Inflammatory macrophage (primary cell): ENCODE measurements at places on chromosomes 6 and 20.

DNA sequence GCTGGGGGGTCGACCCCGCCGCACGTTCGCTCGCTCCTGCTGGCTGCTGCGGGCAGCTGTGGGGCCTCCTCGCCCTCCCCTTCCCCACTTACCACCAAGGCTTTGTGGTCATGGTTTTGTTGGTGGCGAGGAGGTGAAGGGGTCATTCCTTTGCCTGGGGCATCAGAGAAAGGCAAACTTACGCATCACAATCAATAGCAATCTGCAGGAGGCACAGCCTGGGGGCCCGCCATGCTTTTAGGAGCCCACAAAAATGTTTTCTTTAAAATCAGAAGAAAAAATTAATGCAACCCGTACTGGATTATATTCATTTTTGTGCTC is 137.0 kb downstream of the IMPG1 start:
- no peak for DNase-seq

DNA sequence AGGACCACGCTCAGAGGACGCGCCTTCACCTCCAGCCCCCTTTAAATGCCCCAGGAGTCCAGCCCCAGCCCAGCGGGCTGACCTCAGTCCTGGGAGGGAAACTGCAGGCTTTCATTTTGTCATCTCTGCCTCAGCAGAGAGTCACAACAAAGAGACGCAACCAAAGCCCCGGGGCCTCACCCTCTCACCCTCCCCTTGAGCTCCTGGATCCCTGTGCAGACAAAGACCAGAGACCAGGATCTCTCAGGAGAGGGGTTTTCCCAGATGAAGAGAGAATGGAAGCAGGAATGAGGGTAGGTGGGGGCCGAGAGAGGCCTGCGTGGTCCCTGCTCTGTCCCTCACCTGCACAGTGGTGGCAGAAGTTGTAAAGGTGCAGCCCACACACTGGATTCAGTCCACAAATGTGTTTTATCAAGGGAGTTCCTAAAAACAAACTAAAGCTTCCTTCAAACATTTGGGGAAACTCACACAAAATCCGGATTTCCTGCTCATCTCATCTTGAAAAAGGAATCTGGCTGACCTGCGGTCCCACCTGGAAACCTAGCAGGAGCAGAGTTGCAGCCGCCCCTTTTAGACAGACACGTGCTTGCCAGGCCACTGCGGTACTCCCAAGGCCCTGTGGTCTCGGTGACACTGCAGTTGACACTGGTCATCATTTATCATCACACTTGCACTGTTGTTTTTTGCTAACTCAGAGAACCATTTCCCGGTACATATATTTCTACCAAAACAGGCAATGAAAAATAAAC is 27.1 kb downstream of the PTGIS start:
- DNase-seq = no peak

DNA sequence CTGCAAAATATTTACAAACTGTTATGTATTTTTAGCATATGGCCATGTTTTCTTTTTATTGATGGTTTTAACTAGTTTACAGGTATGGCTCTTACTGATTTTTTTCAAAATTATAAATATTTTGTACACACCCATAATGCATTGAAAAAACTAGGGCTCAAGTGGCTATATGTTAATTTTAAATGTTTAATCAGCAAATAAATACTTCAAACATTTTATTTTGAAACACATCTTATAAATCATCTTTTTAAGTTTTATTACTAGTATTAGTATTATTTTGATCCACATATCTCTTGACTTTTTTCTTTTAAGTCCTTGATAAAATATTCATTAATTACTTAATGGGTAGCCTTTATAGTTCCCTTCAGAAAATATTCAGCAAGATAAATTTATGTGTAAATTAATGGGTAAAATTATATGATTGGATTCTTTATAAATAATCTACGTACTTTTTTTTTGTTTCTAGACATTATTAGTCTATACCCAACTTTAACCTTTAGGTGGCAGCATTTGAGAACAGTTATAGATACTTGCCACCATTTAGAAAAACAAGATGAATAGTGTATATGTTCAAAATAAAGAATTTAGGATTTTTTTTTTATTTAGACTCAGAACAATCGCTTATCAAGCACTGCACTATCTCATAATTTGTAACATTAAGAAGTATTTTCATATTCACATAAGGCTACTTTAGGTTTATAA is 241.9 kb downstream of the ADGRB3 start:
- DNase-seq = peak; percentile 12

- no peak for DNase-seq
These were observed 160.7 kb downstream of the FOXC1 start for GRCh38 chr6:1770435-1770843.

DNA sequence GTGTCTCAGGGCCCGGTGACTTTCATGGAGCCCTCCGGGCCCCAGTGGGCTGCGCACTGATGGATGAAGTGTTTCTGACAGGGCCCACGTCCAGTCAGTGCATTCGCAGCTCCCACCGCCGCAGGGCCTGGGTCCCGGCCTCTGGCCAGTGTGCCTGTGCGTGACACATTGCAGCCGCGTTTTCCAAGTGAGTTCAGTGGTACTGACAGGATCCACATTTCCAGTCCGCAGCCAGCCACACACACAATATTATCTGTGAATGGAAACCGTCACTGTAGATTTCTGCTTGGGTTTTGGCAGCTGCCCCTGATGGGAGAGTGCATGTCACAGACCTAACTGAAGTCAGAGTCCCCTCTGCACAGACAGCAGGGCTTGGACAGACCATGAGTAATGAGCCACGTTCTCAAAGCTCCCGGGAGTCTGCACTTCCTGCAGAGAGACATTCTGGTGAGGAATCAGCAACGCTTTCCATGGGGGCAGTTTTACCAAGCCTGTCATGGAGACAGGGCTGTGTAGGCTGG is 171.4 kb downstream of the MYLK4 start:
- no peak for DNase-seq

- DNase-seq = no peak
These were observed 45.9 kb downstream of the UBE3D start for GRCh38 chr6:83019741-83020140.

DNA sequence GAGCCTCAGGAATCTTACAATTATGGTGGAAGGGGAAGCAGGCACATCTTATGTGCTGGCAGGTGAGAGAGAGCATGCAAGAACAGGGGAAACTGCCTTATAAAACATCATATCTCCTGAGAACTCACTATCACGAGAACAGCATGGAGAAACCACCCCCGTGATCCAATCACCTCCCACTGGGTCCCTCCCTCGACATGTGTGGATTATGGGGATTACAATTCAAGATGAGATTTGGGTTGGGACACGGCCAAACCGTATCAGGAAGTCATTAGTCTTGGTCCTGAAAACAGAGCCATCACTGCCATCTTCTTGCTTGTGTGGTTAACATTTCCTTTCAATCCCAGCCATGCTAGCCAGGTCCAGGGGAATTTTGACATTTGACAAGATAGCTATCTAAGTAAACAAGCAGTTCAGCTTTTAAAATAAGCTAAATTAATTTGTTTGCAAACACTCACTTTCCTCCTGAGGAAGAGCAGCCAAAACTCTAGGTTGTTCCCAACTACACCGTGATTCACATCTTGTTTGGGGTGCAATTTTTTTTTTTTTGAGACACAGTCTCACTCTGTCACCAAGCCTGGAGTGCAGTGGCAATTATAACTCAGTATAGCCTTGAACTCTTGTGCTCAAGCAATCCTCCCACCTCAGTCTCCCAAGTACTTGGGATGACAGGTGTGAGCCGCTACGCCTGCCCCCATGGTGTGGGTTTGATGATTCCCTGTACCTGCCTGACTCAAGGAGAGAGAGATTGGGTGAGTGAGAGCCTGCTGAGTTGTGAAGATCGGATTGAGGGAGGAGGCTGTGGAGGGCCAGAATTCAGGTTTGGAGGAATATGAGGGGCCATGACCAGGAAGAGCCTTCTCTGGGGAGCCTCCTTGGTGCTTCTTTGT is 13.0 kb upstream of the PPP1R14C start:
- no peak for DNase-seq

- DNase-seq = peak; percentile 79
These were observed 17.8 kb upstream of the ZNF217 start for GRCh38 chr20:53611449-53611894.

- no peak for DNase-seq
These were observed 169.1 kb downstream of the NKAIN2 start for GRCh38 chr6:123972600-123973294.

GRCh38 chr6:7827142-7827541 is 83.4 kb downstream of the TXNDC5 start:
- no peak for DNase-seq

DNA sequence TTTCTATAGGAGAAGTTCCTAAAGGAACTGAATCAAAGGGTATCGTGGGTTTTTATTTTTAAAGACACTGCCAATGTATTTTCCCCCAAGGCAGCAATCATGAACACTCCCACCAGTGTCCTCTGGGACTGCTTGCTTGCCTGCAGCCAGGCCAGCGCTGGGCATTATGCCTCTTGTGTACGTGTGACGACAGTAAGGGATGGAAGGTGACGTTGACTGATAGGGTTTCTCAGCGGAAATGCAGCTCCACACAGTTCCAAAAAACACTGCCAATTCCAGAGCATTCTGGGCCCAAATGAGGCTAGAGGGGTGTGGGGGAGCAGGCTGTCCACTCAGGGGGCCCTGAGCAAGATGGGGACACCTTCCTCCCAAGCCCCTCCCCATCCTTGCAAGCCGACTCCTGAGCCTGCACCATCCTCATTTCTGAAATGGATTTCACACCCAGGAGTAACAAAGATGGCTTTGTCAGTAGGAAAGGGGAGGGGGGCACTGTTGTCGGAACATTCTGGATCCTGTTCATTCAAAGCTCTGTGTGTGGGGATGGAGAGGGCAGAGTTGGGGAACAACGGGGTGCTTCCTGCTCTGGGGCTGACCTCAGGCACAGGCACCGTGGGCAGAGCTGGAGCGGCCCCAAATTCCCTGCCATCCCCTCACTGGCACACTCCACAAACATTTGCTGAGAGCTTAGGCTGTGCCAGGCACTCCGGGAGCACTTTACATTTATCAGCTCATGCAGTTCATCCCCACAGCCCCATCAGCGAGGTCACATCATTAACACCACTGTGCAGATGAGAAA is 20.0 kb downstream of the PREX1 start:
- DNase-seq = no peak

DNA sequence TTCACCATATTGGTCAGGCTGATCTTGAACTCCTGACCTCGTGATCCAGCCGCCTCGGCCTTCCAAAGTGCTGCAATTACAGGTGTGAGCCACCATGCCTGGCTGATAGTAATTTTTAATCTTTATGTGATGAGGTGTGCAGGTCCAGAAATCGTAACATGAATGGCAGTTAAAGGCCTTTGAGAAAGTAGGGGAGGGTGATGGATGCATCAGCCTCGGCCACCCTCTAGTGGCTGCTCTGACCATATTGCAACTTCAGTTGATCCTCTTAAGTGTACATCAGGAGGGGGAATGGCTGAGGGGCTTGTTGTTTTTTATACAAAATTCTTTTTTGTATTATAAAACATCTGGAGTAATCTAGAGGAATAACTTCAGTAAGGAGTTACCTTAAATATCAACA is 193.0 kb downstream of the ZFAND3 start:
- DNase-seq = no peak

DNA sequence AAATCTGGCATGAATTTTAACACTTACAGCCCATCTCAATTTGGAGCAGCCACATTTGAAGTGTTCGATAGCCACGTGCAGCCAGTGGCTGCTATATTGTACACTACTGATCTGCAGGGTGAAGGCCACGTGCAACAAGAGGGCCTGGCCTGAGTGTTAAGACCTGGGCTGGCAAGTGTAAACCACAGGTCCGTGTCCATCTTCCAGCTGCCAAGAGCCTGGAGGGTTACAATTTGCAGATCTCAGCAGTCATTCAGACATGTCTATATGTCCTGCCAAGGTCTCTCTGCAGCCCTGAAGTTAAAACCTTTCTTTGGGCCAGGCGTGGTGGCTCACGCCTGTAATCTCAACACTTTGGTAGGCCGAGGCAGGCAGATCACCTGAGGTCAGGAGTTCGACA is 14.1 kb downstream of the SGK2 start:
- DNase-seq = no peak

- peak; percentile 38 for DNase-seq
These were observed 103.6 kb downstream of the NOL4L start for GRCh38 chr20:32481311-32482142.

GRCh38 chr6:154230393-154230792 is 126.2 kb downstream of the IPCEF1 start:
- DNase-seq = peak; percentile 31

DNA sequence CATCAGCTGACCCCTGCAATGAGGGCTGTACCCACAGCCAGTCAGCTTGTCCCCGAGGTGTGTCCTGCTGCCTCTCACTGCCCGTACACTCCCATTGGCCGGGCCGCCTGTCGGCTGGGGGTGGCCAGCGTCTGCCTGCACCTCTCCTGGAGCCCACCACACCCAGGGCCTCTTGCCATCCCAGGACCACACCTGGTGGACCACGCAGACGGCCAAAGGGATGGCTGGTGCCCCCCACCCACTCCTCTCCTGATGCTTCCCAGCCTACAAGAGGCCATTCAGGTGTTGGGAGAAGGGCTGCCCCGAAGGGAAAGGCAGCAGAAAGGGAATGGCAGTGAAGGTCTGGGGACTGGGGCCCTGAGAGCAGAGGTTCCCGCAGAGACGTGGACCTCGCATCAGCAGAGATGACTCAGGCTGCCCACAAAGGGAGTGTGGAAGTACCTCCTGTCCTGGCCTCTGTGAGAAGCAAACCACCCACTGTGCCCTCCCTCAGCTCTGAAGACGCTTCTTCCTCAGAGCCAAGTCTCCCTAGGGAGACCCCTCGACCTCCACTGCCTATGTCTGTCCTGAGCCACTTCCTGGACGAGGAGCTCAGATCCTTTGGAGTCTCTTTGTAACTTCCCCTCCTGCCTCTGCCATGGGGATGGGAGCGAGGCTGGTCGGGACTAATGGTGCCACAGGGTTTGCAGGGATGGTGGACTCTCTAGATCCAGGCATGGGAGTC is 60.9 kb downstream of the PYGB start:
- peak; percentile 89 for DNase-seq

DNA sequence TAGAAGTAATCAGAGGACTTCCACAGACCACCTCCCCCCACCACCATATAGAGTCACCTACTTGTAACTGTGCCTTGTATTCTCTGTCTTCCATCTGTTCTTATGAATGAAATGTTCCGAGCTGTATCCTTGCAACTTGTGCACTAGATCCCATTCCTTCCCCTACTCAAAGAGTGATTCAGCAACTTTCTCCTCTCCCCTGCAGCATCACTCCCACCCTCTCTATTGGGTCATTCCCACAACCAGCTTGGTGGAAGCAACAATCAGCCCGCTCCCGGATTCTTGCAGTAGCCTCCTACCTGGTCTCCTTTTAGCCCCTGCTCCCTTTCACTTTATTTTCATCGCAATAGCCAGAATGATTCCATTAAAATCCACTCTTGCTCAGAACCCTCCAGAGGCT is 34.9 kb upstream of the REV3L start:
- no peak for DNase-seq

DNA sequence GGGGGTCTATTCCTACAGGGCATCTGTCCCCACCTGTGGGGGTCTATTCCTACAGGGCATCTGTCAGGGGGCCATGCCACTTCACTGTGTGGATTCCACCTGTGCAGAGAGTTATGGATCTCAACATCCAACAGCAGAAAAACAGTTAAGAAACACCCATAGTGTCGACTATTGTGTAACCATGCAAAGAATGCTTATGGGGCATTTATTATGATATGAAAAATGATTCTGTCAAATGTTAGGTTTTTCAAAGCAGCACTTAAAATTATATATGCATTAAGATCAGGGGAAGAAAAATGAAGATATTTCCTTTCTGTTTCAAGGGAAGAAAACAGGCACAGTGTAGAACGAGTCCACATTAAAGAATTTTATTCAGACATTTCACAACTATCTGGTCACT is 2.9 kb downstream of the GPR31 start:
- DNase-seq = peak; percentile 2

- no peak for DNase-seq
These were observed 29.3 kb upstream of the TBC1D7 start for GRCh38 chr6:13357551-13358075.

- no peak for DNase-seq
These were observed 38.5 kb upstream of the DEK start for GRCh38 chr6:18302561-18303439.
